ENCODE measurements at places on chromosomes 2 and 18.

- DNase-seq = no peak
Observed at GRCh38 chr2:64137567-64137966, 6.7 kb downstream of the PELI1 start.

- DNase-seq = no peak
Observed at GRCh38 chr2:9618410-9618809, 12.4 kb downstream of the YWHAQ start.

- no peak for DNase-seq
Observed at GRCh38 chr2:195445639-195446038, 211.4 kb upstream of the SLC39A10 start.

- no peak for DNase-seq
Observed at GRCh38 chr2:81266106-81266505, 961.6 kb upstream of the LRRTM1 start.

Data from anterior cingulate cortex (tissue), 58 donors.